ENCODE measurements at places on chromosomes 2 and 18.

GRCh38 chr2:112150447-112150846, 12.3 kb downstream of the FBLN7 start:
- no peak for DNase-seq

DNA sequence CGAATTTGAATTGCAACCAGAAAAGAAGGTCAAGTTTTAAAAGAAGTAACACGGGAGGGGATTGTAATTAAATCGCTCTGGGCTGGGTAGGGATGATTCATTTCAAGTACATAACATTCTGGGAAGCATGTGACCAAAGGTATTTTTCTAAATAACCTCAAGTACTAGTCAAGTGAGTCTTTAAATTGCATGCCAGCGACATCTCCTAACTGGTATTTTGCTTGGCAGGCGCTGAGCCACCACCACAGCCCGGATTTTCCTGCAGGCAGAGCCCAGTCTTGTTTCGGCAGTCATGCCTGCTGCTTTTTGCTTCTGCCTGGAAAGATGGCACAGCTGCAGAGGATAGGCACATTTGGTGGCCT, 33.7 kb upstream of the NPAS2 start:
- no peak for DNase-seq

GRCh38 chr2:28135324-28135723, 244.8 kb downstream of the BABAM2 start:
- no peak for DNase-seq

- DNase-seq: no peak
Observed at GRCh38 chr2:68487773-68488355, 20.5 kb downstream of the APLF start.

- DNase-seq: no peak
Observed at GRCh38 chr18:10927286-10927992, 221.9 kb downstream of the PIEZO2 start.

- no peak for DNase-seq
Observed at GRCh38 chr2:221429741-221430491, 142.2 kb downstream of the EPHA4 start.
